ENCODE measurements at places on chromosomes 2 and 18.
A peak's percentile ranks its signal among the peaks of the same experiment; 100 is the strongest.

- no peak for DNase-seq
These were observed 7.0 kb upstream of the ZNF407 start for GRCh38 chr18:74590671-74591070.

GRCh38 chr2:9086465-9086864 lies 83.0 kb upstream of the MBOAT2 start:
- DNase-seq: no peak

GRCh38 chr18:47756364-47757016 lies 174.0 kb downstream of the SMAD2 start:
- peak; percentile 32 for DNase-seq

DNA sequence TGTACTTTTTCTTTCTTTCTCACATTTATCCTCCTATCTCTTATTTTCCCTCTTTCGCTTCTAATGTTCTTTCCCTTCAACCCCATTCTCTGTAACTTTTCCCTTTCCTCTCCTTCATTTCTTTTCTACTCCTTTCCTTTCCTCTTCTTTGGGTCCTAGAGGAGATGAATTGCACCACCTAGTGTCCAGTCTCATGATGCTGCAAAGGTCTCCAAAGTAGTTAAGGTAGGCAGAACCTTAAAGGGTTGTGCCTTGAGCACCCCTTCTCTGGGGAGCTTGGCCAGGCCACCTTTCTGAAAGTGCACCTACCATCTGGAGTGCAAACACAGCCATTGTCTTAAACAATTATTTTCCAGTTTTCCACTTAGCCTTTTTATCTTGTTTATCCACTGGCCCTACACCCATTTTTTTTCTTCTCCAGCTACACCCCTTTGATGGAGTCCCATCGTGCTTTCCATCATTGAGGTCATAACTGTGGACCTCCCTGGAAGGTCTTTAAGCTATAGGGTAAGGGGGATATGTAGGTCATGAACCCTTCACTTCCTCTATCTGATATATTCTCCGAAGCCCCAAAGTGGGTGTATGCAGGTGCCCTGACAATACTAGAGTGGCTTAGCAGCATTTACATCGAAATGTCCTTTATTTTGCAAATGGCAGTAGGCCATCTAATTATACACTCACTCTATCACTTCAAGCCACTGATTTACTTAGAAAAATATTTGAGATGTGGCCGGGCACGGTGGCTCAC lies 155.9 kb downstream of the ESCO1 start:
- DNase-seq: peak; percentile 38

DNA sequence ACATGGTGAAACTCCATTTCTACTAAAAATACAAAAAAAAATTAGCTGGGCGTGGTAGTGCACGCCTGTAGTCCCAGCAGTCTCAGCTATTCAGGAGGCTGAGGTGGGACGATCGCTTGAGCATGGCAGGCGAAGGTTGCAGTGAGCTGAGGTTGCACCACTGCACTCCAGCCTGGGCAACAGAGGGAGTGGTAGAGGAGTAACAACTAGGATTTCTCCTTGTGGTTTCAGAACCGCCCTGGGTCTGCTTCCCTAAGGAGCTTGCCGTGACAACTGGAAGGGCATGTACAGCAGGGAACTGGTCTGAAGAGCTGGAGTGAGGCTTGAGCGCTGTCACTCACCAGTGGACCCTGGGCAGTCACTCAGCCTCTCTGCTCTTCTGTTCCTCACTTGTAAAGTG lies 29.1 kb downstream of the REEP1 start:
- no peak for DNase-seq

DNA sequence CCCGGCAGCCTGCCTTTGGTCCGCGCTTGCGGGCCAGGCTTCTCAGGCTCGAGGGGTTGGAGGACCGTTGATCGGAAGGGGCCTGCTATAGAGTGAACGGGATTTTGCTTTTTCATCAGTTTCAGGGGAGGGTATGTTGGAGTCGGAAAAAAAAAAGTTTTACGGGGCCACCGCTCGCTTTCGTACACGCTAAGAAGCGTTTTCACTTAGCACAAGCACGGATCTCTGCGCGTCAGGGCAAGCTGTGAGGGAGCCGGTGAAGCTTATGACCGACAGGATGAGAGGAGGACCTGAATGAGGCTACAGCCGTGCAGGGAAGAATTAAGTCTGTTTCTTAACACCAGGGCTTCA lies 443 bp downstream of the CPSF3 start:
- no peak for DNase-seq

DNA sequence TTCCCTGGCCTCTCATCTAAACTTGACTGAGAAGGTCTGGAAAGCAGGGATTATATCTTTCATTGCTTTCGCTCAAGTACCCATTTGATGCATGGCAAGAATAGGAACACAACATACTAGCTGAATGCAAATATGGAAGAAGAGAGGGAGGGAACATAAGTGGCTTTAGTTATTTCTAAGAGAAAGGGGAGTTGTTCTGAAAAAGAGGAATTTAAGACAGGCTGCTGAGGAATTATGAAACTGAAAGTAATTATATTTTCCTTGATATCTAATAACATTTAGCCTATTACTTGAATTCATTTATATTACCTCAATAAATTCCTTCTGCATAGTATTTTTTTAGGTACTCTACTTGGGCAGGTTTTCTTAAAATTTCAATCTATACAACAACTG lies 105.8 kb upstream of the TTN start:
- DNase-seq: no peak

- DNase-seq: no peak
These were observed 90.0 kb upstream of the PPP1CB start for GRCh38 chr2:28661589-28662001.

- no peak for DNase-seq
These were observed 56.4 kb upstream of the PPP1CB start for GRCh38 chr2:28695245-28695647.

DNA sequence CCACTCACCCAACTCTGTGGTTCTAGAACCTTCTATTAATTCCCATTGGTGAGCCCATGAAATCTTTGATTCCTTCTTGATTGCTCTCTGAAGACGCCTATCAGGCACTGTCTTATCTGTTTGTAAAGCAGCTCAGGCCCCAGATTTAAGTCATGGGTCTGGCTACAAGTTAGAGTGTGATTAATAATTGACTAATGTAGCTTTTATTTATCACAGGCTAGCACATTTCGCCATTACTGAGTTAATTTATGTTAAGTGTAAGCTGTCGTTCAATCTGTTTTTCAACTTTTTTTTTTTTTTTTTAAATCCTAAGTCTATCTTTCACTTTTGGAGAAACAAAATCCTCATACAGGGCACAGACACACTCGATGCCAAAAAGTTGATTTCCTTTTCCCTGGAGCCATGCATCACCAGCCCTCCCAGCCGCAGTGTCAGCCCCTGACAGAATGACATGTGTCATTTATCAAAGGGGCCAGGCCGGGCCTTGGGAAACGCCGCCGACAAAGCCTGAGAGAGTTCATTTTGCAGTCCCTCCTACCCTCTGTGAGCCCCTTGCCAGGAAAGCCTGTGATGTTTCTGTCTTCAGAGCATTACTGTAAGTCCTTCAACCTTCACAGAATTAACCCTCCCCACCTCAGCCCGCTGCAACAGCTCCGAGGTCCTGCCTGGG lies 15.8 kb downstream of the TSHZ1 start:
- no peak for DNase-seq

DNA sequence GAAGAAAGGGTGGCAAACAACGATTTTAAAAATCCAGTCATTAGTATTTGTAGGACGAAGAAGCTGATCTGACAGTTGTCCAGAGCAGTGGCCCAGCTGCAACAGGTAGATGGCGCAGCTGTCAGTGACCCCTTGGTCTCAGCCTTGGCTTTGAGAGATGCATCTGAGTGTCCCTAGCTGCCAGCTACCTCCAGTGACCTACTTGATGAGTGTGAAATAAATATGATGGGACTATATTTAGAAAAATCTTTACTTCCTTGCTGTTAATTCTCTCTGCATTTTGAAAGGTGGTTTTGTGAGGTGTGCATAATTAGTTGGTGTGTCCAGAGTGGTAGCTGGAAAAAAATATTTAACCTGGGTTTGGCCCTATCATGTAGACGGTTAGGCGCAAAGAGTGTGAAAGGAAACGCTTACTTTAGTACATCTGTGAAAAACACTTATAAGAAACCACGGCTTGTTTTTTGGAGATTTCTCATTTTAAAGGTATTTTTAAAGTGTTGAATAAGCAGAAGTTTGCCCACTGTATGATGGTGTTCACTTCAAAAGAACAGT lies 963 bp downstream of the INPP1 start:
- DNase-seq: peak; percentile 34

DNA sequence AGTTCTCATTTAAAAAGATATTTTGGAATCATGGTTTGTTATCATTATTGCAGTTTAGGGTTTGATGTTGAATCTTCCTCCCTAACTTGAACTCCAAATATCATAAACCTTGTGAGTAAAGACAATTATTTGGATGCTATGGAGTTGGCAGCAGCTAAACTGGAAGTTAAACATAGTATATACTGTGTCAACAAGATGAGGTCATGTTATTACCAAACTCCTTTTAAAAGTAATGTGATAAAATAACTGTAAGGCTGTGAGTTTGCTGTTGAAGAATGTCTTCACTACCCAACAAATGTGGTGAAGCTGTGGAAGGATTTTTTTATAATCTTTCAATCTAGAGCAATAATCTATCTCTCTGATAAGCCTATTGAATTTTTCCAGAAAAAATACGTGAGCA lies 16.0 kb downstream of the DNAH6 start:
- no peak for DNase-seq

DNA sequence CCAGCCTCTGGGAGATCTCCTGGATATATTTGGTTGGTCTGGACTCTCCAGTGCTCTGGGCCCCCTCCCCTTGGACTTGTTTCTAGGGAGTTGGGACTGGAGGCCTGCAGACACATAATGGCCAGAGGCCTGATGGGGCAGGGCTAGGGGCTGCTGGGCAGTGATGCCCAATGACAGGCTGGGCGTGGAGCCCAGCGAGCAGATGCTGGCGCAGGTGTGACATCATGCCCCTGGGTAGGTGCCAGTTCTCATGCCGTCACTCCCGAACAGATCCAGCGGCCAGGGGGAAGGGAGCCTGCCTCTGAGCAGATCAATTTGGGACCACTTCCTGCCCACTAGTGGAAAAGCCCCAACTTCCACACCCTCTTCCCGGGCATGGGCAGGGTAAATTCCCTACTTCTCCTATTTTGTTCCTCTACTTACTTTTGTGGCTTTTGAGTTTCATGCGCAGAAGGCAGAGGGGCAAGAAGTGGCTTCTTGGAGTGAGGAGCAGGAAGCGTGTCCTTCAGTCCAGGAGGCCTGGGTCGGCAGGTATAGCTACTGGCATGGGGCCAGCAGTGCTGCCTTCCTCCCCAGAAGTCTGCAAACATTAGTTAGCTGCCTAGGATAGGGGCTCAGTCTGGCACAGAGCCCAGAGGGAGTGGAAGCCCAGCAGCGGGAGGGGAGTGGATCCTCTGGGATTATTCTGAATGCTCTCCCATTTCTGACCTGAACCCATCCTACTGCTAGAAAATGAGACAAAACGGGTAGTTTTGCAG lies 6.1 kb downstream of the MPV17 start:
- DNase-seq: no peak

GRCh38 chr2:217215877-217216276 lies 356.0 kb upstream of the TNP1 start:
- no peak for DNase-seq

Measured in left renal cortex interstitium (tissue), 4 donors.